ENCODE measurements at places on chromosomes 1 and 21. TPM values are rescaled to one million over a fixed set of nuclear protein-coding genes. Genes with fewer than 3 reads are reported as not detected.

The KLHDC7A gene
- polyA plus RNA-seq = not detected

GRCh38 chr1:183242556-183242955 lies 56.5 kb downstream of the LAMC2 start:
- peak; percentile 81 for DNase-seq

- DNase-seq = no peak
These were observed 86.8 kb downstream of the PCNX2 start for GRCh38 chr1:233208687-233209086.

GRCh38 chr1:17274186-17275170 lies 25.6 kb downstream of the PADI3 start:
- no peak for DNase-seq

The FAM43B gene
- polyA plus RNA-seq = 0.30 TPM

The NFASC gene
- polyA plus RNA-seq = 1.1 TPM

- no peak for DNase-seq
These were observed 1017.0 kb upstream of the TMPRSS15 start for GRCh38 chr21:19420565-19420964.

The HTR6 gene
- not detected for polyA plus RNA-seq

GRCh38 chr1:206829875-206830274 lies 35.5 kb upstream of the IL20 start:
- no peak for DNase-seq

- DNase-seq = no peak
These were observed 66.7 kb downstream of the XCL1 start for GRCh38 chr1:168643152-168643551.

The AMPD1 gene
- polyA plus RNA-seq = 107 TPM

- DNase-seq = peak; percentile 70
These were observed 13.0 kb downstream of the CCDC190 start for GRCh38 chr1:162847839-162848453.

- DNase-seq = no peak
These were observed 604.6 kb downstream of the LRRIQ3 start for GRCh38 chr1:73593364-73593763.
